CD14-positive monocyte (primary cell): ENCODE measurements at places on chromosomes 6 and 20.

- DNase-seq = no peak
These were observed 46.5 kb downstream of the PLEKHG1 start for GRCh38 chr6:150646228-150646627.

DNA sequence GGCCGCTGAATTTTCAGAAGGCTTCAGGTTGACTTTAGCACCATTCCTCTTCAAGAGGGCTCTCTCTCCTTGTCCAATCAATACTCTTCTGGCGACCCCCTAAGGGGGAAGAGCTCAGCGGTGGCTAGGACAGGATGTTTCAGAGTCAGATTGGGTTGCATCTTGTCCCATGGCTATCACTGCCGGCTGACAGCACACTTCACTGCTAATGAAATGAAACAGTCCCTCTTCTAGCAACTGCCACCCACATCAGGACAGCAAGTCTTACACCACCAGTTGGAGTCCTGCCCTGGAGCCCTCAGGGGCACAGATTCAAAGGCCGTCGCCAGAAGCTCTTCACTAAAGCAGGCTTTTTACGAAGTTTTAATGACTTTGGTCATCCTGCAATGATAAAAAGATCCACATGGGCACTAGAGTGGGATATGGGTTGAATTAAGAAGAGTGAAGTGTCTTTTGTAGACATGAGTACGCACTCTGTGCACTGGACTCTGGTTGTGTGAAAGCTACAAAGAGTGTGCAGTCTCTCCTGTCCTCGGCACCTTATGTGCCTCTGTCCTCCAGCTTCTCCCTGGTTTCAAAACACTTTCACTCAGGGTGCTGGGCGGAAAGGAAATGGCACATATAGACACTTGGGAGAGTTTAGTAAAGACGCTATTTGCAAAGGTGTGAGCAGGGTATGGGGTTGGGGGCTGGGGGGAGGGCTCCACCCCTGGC is 66.1 kb upstream of the SLC22A16 start:
- DNase-seq = no peak

- no peak for DNase-seq
These were observed 9.0 kb downstream of the LRP11 start for GRCh38 chr6:149855040-149855654.

GRCh38 chr20:58788896-58789544 is 61.7 kb downstream of the GNAS-AS1 start:
- no peak for DNase-seq

GRCh38 chr6:15305909-15306308 is 60.0 kb downstream of the JARID2 start:
- no peak for DNase-seq

DNA sequence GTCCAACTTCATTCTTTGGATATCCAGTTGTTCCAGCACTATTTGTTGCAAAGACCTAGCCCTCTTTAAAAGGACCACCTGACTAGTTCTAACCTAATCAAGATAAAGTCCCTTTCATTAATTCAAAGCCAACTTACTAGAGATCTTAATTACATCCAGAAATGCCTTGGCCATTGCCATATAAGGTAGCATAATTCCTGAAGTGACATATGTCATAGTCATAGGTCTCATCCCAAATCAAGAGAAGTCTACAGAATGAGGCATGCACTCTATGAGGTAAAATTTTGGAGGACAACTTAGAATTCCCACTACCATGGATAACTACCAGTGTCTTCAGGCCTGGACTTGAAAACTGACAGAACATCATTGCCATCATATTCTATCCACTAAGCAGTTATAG is 420.4 kb upstream of the ID4 start:
- DNase-seq = no peak

DNA sequence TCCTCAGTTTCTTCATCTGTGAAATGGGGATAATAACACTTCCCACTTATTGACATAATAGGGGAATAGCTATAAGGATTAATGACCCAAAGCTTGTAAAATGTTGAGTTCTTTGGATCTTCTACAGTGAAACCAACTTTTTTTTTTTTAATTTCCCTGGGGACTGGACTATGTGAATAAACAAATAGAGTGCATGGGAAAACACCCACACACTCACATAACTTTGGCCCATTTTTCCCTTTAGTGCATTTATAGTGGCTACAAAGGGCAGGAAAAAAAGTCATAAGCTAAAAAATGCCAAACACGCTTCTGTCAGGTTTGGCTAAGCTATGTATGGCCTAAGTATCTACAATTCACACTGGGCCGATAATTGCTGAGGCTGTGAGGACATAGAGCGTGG is 406.2 kb upstream of the JAG1 start:
- no peak for DNase-seq

DNA sequence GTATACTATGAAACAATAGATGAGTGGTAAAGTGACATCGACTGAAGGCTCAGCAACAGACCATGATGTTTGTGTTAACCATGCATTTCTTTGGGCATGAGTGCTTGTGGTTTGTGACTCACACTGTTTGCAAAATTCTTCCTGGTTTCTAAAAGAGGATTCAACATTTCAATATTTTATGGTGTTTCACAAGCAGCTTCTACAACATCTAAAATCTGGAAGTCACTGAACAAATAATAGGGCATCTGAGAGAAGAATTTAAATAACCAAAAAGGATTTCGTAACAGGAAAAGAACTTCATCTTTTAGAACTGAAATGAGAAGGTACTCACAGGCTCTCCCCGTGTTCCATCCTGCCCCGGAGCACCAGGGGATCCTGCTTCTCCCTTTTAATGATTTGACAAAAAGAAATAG is 146.2 kb downstream of the COL21A1 start:
- peak; percentile 93 for DNase-seq

GRCh38 chr20:24190905-24191304 is 202.3 kb upstream of the GGTLC1 start:
- no peak for DNase-seq

DNA sequence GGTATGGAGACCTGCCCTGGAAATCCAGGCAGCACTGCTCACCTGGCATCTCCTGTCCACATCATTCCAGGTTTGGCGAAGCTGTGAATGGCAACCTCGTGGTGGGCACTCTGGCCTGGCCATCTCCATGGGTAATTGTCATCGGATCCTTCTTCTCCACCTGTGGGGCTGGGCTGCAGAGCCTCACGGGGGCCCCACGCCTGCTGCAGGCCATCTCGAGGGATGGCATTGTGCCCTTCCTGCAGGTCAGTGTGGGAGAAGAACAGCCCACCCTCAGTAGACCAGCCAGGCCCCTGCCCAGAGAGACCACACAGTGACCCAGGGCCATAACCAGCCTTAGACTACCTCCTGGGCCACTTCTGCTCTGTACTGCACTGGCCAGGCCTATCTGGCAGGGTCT is 15.9 kb downstream of the SLC12A5 start:
- no peak for DNase-seq

DNA sequence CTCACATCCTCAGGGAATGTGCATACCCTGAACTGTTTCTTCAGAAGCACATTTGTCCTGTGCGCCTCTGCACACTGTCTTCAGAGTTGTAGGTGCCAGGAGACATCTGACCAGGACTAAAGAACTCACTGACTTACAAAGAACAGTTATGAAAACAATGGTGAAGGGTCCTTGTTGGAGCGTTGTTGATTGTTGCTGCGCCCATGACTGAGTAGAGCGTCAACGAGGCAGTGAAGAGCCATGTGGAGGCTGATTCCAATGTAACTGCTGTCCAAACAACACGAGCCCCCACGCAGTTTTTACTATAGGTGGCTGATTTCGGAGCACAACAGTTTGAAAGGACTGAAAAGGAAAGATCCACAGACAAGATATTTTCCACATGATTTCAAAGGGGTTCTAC is 380.3 kb downstream of the CDH26 start:
- no peak for DNase-seq

- DNase-seq = no peak
These were observed 38.7 kb downstream of the TGM2 start for GRCh38 chr20:38126146-38126921.

DNA sequence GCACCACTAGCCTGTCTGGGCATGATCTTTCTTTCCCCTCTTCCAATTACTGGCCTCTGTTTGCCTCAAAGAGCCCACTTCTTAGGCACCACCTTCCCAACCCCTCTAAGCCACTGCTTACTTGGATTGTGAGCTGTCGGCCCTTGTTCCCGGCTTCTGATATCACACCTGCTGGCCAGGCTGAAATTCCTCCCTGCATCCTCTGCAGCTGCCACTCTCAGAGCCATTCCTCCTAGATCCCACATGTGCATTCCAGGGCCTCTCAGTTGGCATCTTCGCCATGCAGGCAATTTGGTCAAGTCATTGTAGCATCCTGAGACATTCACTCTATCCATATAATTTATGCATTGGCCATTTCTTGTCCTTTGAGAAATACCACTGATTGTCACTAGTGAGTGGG is 135.9 kb downstream of the OLIG3 start:
- DNase-seq = no peak

DNA sequence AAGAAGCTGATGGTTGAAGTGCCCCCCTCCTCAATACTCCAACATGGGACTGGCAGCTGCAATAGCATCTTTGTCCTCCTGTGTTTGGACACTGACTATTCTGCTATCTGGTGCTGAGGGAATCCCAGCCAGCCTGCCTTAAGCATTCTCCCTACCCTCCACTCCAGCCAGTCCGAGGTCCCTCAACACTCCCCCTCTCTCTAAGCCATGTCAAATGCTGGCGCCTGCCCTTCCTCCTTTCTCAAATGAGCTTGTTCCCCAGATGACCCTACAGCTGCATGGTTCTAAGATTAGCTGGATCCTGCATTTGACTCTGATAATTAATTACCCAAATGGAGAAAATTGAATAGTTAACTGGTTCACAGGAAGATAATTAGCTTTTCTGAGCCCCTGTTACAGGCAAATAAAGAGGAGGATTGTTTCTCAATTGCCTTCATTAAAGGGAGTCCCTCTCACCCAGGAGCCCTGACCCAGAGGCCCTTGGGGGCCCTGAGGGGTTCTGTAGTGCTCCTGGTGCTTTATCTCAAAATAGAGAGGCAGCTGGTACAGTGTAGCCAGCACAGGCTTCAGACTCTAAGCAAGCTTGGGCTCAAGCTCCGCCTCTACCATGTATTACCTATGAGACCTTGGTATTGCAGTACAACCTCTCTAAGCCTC is 37.9 kb upstream of the CHD6 start:
- DNase-seq = no peak

DNA sequence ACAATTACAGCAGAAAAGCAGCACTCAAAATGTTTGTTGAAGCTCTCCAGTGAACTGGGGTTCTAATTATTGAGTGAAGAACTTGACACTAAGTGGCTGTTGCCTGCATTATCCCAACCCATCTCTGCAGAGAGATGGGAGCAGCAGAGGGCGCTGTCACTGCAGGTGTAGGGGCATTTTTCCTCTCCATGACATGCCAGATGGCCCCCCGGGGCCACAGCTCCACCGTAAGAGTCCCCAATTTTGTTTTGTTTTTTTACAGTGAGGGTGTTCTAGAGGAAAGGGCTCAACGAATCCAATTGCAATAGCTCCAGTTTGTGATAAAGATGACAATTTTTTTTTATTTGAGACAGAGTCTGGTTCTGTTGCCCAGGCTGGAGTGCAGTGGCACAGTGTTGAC is 1.9 kb upstream of the FUCA2 start:
- no peak for DNase-seq

GRCh38 chr20:50528129-50528528 is 17.9 kb downstream of the PTPN1 start:
- no peak for DNase-seq

DNA sequence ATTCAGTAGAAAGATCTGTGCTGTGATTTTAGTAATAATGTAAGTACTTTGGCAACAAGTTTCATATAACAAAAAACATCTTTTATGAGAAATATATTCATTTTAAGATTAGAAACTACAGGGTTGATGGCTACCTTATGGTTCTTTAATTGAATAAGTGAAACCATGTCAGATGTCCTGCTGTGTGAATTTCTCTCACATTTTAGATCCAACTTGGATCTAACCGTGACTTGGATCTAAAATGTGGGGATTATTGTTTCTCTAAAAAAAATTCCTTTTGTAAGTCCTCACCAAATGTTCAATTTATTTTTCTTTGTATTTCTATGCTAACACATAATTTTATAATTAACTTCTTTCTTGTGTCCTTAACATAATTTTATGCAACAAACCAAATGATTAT is 30.4 kb downstream of the ZC2HC1B start:
- no peak for DNase-seq

DNA sequence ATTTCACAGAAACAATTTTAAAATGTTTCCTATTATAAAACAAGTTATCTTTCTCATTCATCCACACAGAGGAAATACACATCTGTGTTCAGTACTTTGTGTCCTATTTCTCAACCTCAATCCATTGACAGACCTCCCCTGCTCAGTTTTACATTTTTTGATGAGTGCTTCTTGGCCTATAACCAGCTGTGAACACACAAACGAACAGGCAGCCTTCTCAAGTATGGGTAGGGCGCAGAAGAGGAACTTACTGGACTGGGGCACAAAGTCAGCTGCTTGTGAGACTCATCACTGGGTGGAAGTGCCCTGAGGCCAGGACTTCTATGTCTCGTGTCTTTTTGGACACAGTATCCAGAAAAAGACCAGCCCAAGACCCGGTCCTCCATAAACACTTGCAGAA is 2.8 kb downstream of the RPS6KA2 start:
- DNase-seq = peak; percentile 50
